Bone marrow (tissue), 2 donors: ENCODE measurements at places on chromosomes 16 and 17.

DNA sequence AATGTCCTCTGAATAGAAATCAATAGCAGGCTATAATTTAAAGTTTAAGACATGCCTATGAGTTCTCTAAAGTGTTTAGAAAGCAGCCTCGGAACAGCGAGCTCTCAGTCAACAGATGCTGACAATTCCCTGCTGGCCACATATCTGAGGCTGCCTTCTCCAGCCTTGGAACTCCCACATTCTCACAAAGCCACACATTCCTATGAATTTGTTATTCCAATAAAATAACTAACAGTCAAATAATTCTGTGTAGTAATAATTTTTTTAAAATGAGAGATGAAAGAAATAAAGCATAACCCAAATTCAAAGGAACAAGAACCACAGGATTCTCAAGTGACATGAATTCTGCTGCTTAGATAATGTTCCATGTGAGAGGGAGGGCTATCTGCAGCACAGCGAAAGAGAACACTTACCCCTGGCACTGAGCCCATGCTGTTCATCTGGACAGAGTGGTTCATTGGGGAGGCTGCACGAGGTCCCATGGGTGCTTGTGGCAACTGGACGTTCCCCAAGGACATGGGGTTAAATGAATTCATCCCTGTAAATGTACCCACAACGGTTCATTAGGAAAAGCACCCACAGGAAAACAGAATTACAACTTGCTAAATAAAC is 56.9 kb upstream of the TRAP1 start:
- no peak for DNase-seq

DNA sequence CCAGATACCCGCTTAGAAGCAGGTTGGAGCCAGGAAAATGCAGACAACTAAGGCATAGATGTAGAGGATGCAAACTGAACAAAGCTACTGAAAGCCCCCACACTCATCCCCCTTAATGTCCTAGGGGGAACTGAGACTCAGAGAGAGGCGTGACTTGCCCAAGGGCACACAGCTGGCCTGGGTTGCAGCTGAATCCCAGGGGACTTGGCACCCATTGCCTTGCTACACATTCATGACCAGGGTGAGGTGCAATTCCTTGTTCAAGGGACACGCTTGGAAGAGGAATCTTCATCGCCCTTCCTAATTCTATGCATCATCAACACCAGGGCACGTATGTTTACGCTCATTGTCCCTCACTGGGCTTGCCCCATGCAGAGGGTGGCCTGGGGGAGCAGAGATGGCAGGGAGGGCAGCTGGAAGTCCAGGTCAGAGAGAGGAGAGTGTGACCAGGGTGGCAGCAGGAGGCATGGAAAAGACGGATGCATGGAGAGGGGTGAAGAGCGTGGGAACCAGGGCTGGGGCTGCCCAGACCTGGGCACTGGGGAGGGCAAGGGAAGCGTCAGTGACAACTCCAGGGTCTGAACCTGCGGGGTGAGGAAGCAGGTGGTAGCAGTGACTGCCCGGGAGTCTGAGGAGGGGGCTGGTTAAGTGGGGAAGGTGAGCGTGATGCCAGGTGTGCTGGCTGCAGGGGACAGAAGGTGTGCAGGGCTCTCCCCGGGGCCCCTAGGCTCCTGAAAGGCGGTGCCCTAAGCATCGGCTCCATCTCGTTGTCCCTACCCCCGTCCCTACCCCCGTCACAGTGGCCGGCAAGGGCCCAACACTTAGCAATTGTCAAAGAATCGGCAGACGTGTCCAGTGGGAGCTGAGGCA is 267.1 kb upstream of the TNRC6C start:
- DNase-seq: no peak

GRCh38 chr16:66927918-66928649 is 2.7 kb upstream of the RRAD start:
- DNase-seq: no peak

DNA sequence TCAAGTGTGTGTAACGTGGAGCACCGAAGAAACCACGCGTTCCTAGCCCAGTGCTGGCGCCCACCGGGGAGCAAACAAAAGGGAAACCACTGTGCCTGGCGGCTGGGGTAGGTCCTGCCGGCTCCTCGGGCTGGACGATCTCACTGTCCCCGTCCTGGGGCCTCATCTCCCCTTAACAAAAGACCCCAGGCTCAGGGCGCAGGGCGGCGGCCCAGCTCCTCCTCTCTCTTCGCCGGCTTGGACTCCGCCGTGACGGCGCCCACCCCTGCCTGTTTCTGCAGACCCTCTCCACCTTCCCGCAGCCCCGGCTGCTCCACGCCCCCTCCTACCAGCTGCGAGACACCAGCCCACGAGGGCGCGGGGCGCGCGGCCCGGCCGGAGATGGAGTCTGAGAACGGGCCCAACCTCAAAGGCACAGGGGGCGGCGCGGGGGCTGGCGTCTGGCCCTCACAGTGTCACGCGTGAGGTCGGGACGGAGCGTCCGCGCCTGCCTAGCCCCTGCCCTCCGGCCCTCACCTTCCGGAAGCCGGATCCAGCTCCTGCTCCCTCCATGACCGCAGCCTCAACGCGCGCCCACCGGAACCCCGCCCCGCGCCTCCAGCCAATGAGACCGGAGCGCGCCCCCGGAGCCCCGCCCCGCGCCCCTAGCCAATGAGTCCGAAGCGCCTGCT is at the start of gene CENPX:
Gene CENPX, minus strand, starts transcription at position 569 of the 671 bp plus-strand sequence. Its CDS starts 17 bp downstream, at position 552.
- no peak for DNase-seq

GRCh38 chr17:1755827-1756262 is 6.0 kb upstream of the SERPINF1 start:
- no peak for DNase-seq

DNA sequence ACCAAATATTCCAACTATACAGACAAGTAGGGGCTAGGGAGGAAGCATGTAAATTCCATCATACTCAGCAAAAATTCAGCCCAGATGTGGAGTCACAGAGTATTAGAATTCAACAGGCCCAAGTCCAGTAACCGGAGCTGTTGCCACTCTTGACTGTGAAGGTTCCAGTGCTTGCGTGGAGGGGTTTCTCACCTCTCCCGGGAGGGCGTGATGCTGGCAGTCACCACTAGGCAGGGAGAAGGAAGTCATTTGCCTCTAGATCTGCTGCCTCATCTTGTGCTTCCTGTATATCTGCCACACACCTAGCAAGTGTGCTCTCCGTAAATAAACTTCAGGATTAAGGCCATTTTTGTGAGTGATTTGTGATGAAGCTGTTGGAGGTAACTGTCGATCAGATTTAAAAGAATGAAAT is 1.0 kb upstream of the CKLF start:
- peak; percentile 9 for DNase-seq

- no peak for DNase-seq
Measured at GRCh38 chr17:8865385-8865784, 2.1 kb downstream of the PIK3R6 start.
